ENCODE measurements at places on chromosomes 2 and 18.

DNA sequence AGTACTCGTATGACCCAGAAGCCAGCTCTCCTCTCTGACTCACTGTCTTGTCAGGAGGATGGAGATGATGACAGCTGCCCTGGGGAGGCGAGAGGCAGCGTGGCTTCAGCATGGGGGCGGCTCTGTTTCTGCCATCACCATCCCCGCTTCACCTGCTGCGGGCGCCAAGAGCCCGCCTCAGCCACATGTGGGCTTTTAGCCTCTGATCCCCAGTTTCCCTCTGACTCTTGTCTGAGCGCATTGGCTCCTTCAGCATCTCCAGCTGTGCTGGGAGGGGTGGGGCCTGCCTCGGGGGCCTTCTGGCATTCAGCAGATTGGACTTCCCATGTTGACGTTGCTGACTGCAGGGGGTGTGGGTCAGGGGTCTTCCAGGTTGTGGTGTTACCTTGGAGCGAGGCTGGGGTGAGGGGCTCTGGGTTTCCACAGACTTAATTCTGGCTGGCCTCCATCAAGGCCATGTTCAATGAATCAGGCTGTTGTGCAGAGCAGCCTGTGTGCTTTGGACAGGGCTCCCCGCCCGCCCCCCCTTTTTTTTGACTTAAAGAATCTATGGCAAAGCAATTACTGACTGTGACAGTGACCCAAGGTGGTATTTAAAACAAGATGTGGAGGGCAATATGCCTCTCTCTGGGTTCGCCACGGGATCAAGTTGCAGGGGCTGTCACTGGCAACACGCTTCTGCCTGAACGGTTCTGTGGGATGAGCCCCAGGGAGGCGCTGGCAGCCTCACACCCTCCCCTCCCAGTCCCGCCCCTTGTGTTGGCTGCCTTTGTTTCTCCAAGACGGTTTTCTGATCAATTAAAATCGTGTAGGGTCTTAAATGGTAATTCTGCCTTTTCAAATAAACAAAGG, 228.3 kb downstream of the LDLRAD4 start:
- no peak for DNase-seq

- no peak for DNase-seq
These were observed 47.8 kb upstream of the RNF103 start for GRCh38 chr2:86671337-86671981.

- DNase-seq: no peak
These were observed 177.4 kb upstream of the MMADHC start for GRCh38 chr2:149765003-149765402.

GRCh38 chr18:50453014-50453680, 78.3 kb downstream of the SKA1 start:
- DNase-seq: no peak

DNA sequence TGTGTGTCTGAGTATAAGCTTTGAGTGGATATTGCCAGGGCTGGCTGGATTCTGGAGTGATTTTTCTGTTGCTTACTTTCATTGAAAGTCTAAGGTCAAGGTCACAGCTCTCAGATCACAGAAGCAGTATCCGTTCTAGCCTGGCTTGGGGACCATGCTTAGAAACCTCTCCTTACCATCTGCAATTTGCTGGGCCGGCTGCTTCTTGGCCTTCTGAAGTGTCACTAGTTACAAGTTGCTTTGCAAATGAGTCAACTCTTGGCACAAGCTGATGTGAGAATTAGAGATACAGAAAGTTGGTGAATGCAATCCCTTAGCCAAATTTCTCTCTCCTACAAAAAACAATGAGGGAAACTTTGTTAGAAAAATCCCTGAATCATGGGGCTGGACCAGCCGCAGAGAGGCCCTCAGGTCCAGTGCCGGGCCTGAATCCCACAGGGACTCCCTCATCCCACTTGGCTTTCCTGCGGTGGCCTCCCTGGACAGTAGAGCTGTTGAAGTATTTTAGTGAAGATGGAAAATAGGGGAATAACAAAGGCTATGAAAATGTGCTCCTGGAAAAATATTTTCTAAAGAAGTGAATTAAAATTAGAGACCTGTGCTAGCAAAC, 92.7 kb upstream of the CNGA3 start:
- DNase-seq: no peak

DNA sequence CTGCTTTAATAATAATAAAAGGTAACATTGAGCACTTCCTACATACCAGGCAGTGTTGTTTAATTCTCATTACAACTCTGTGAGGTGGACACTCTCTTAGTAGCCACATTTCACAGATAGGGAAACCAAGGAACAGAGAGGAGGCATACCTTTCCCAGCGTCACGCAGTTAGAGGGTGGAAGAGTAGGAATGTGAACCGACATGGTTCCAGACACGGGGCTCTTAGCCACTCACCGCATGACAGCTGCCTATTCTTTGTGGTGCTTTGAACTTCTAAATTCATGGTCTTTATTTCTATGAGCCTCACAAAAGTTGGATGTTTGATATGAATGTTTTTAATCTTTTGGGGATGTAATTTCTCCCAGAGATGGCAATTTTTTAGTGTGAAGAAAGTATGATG, 76.0 kb downstream of the OSBPL6 start:
- DNase-seq: no peak

DNA sequence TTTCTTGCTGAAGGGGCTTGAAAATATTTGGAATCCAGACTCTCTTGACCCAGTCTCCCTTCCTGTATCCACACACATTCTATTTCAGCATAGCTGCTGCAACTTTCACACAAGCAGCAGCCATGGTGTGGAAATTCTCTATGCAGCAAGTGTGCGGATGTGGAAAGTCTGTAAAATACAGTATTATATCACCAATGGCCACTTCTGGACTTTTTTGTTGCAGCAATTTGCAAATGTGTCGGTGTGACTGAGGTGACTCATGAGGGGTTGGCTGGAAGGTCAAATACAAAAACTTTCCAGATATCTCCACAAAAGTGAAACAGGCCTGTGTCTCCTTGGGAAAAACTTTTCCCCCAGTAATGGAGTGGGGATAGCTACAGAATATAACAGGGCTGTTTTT, 299.3 kb upstream of the GYPC start:
- no peak for DNase-seq

DNA sequence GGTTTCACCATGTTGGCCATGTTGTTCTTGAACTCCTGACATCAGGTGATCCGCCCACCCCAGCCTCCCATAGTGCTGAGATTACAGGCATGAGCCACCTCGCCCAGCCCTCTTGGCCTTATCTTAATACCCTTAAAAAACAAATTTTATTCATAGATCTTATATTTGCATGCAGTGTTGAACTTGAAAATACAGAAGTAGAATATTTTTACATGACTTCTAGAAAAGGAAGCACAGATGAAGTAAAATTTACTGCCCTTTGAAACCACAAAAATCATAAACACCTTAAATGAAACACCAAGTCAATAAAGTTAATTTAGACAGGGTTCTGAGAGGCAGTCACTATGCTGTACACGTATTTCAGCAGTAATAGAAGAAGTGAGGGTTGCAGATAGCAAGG, 145.7 kb downstream of the CERS6 start:
- DNase-seq: no peak

GRCh38 chr2:11286749-11287148, 57.7 kb downstream of the ROCK2 start:
- DNase-seq: no peak

- DNase-seq: no peak
These were observed 69.1 kb downstream of the LRP1B start for GRCh38 chr2:142061733-142062132.

DNA sequence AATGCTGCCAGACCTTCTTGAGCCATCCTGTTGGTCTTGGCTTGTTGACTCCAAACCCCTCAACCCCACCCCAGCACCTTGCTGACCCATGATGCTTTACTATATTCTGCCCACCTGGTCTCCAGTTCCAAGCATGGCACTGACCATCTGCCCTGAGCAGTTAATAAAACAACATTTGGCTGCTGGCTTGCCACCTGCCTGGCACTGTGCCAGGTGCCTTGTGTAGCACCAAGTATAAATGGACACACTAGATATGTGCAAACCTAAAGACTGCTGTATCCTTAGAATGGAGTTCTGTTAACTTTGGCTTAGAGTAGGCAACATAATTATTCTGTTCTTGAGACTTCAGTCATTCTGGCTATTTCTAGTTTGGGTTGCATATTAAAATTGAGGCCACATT, 91.4 kb downstream of the ACSL3 start:
- DNase-seq: no peak

DNA sequence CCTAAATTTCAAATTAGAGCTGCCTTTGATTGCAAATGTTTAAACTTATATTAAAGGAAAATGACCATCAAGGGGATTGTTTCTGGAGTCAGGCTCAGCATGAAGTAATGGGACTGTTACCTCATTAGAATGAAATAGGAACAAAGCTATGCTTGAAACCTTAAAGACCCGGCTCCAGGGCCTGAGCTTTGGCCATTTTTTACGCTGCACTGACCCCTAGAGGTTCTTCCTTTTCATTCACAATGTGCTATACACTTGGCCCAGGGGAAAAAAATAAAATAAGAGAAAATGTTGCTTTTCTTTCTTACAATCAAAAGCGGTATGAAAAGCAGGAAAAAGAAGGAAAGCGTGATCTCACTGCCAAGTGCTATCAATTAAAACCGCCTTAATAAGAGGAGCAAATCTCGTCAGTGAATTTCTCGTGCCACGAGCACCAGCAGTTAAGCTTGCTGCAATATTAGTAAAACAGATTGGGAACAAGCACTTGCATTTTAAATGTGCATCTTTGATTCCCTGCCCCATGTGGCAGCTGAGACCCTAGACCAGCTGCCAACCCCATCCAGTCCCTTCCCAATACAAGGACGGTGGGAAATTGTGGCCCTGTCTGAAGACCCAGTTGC, 96.6 kb downstream of the MBD2 start:
- DNase-seq: no peak

DNA sequence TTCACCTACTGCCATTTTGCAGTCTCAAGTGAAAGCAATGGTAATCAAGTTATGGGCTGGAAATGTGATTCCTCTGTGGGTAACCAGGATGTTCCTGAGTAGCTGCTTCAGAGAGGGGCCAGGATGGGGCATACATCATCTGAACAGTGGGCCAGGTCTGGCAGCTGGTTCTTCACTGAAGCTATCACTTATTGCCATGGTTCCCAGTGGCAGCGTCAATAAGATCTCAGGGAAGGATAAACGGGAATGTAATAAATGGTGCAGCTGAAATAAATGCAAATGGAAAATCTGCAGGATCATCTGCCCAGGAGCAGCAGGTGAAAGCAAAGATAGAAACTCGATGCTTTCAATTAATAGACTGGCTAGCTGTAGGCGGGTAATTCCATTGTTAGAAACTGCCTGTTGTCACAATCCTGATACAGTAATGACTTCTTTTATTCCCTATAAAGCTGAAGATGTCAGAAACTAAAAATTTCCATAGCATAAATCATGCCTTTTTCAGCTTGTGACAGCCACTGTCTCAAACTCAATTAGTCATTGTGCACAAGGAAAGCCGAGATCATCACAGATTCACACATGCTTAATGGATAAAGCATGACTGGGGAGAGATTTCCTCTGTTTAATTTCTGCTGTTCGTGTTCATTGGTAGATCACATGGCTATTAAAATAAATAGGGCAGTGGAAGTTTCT, 56.2 kb upstream of the CCDC85A start:
- no peak for DNase-seq

DNA sequence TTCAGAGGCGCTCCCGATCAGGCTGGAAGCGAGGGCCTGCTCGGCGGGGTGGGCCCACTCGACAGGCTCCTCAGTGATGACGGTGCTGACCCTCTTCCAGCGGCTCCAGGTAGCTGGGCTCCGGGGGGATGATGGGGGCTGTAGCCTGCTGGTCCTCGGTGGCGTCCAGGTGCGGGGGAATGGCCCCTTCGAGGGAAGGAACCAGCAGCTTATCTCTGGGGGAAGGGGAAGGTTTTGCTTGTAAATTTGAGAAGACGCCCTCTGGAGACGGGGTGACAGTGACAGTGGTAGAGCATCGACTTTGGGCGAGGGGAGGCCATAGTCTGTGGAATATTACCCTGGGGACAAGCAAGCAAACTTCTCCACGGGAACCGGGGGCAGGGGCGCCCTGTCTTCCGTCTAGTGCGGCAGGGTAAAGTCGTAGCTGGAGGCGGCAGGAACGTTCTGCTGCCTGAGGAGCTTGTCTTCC, 891.9 kb upstream of the LRRTM1 start:
- no peak for DNase-seq

- no peak for DNase-seq
These were observed 24.1 kb upstream of the CHRNA1 start for GRCh38 chr2:174788291-174788929.

- DNase-seq: no peak
These were observed 86.0 kb upstream of the TMEM247 start for GRCh38 chr2:46393347-46393820.

DNA sequence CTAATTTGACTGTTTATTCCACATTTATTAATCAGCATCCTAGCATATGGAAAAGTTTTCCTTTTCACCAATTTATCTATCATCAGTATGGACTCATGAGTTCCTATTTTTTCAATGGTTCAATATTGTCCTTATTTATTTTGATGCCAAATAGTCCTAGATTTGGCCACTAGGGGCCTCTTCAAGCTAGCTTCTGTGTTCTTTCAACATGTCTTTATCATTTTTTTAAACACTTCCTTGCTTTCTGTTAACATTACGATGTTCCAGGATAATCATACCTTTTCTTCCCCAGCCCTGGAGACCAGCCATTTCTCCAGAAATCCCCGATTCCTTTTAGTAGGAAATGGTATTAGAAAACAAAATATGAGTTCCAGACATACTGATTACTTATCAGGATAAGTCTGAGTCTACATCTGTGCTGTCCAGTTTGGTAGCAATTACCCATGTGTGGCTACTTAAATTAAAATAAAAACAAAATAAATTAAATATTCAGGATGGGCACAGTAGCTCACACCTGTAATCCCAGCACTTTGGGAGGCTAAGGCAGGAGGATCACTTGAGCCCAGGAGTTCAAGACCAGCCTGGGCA, 70.6 kb downstream of the RPE start:
- no peak for DNase-seq

GRCh38 chr2:120441351-120441700, 95.4 kb downstream of the INHBB start:
- no peak for DNase-seq

DNA sequence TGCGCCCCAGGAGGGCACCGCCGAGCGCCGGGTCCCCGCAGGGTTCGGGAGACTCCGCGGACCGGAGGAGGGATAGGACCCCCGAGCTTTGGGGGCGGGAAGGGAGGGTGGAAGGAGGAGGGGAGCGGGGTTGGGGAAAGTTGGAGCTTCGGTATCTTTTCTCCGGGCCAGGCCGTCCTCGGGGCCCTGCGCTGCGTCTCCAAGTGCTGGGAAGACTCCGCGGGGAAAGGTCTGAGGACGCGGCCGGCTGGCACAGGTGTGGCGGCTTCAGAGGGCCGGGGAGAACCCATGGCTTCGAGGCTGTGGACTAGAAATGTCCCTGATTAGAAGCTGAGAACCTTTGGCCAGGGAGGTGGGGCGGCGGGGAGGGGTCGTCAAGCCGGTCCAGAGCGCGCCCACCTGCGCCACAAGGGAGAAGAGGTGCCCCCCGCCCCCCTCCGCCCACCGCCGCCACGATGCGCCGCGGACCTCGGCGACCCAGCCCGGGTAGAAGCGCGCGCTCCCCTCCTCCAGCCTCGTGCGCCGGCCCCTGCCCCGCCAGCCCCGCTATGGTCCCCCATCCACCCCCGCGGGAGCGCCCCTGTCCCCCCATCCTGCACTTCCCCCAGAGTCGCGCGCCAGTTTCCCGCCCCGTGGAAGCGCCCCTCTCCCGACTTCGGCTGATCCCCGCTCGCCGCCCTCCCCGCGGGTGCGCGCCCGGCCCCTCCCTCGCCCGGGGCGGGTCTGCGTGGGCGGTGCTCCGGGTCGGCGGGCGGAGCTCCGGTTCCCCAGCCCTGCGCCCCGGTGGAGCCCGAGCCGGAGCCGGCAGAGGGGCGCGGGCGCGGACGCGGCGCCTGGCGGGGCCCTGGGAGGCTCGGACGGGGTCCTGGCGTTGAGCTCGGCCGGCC, at the start of gene SNTG2:
TSS of gene SNTG2 (plus strand) at position 770 of the 887 bp plus-strand sequence. CDS start 148 bp downstream, outside the sequence.
- DNase-seq: peak; percentile 69
